ENCODE measurements at places on chromosomes 13 and 19. TPM values are rescaled to one million over a fixed set of nuclear protein-coding genes. Genes with fewer than 3 reads are reported as not detected.

Gene NANOS3
- total RNA-seq: 4.4 TPM

Gene ENOX1
- 6.1 TPM for total RNA-seq

Gene PNMA8A
- 10.1 TPM for total RNA-seq

Gene LGALS14
- not detected for total RNA-seq

Gene NLRP11
- total RNA-seq: not detected

Gene MIR17HG
- total RNA-seq: 2.4 TPM
